ENCODE measurements at places on chromosomes 2 and 18.

DNA sequence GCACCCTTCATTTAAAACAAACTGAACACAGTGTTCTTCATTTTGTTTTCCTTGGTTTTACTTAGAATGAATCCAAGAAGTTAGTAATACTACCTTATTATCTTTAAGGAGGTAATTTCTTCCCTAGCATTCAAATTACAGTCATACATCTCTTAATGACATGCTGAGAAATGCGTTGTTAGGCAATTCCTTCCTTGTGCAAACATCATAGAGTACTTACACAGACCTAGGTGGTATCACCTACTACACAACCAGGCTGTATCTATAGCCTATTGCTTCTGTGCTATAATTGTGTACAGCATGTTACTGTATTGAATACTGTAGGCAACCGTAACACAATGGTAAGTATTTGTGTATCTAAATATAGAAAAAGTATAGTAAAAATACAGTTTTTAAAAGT is 8.4 kb upstream of the CABYR start:
- DNase-seq, result no peak

DNA sequence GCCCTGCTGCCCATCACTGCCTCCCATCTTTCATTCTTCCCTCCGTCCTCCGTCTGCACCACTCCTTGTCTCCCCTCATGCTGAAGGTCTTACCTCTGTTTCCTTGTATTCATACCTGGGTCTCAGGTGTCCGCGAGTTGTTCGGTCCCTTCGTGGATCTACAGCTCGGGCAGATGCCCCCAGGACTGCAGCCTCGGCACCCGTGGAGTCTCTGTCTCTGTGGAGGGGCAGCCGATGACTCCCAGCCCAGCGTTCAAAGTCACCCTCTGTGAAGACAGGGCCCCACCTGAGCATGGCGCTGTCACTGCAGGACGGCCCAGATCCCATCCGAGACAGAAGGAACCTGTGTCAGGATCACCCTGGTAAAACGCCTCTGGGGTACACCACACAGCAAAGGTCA is 480.0 kb upstream of the SALL3 start:
- DNase-seq, result no peak

DNA sequence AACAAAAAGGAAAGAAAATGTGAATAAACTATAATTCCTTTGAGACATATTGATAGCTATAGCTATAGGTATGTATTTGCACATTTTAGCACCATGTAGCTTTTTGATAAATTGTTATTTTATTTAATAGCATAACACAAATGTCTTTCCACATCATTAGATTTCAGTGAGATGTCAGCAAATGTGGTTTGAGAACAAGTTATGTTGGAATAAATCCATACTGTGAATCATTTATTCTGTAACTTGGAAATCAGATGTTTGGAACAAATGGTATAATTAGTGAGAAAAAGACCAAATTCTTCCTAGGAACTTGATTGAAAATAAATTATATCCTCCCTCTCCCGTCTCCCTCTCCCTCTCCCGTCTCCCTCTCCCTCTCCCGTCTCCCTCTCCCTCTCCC is 62.8 kb downstream of the NABP1 start:
- DNase-seq, result no peak

DNA sequence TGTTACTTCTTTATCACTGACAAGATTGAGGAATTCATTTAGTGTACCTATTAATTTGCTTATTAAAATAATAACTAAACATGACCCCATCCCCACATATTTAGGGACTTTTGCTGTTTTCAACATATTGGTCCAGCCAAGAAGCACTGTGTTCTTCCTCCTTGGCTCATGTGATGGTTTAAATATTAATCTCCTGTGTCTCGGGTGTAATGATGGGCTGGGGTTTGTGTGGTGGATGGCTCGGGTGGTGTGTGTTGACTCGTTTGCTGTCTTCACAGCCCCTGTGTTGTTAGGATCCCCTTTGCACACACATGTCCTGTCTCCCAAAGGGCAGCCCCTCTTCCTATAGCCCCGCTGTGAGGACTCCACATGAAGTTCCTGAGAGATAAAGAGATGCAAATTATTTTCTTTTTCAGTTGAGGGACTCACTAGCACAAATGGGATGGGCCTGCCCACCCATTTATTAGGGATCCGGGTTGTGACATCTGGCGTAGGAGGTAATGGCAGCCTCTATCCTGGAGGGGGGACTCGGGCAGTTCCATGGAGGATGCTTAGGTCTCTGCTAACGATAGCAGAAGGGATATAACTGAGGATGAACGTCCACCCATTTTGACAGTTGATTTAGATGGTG is 53.4 kb downstream of the FHOD3 start:
- no peak for DNase-seq

GRCh38 chr18:47265197-47265596 is 13.7 kb upstream of the SKOR2 start:
- no peak for DNase-seq

DNA sequence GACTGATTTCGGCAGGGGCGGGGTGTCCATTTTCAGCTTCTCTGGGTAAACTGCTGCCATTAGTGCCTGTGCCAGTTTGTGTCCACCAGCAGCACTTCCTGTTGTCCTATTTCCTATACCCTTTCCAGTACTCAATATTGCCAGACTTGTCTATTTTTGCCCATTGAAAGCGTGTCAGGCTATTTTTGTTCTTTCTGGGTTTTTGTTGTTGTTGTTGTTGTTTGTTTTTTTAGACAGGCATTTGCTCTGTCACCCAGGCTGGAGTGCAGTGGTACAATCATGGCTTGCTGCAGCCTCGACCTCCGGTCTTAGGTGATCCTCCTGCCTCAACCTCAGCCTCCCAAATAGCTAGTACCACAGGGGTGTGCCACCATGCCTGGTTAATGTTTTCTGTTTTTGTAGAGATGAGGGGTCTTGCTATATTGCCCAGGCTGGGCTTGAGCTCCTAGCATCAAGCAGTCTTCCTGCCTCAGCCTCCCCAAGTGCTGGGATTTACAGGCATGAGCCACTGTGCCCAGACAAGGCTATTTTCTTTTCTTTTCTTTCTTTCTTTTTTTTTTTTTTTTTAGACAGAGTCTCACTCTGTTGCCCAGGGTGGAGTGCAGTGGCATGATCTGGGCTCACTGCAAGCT is 8.5 kb downstream of the PRELID3A start:
- no peak for DNase-seq

GRCh38 chr2:907706-908105 is 42.9 kb upstream of the SNTG2 start:
- no peak for DNase-seq

DNA sequence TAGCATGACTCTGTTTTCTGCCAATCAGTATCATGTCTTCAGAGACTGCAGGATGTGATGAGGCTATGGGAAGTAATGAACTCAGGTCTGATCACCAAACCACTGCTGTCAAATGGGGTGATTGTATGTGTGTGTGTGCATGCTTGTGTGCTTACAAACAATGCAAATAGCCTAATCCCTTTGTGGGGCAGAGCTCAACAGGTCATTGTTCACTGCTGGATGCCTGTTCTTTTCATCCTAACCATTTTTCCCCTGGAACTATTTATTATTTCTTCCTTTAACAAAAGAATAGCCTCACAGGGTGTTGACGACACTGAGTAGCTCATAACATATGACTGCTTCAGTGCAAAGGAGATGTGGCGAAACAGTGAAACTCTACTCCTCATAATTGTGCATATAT is 55.9 kb downstream of the NXPH2 start:
- no peak for DNase-seq

DNA sequence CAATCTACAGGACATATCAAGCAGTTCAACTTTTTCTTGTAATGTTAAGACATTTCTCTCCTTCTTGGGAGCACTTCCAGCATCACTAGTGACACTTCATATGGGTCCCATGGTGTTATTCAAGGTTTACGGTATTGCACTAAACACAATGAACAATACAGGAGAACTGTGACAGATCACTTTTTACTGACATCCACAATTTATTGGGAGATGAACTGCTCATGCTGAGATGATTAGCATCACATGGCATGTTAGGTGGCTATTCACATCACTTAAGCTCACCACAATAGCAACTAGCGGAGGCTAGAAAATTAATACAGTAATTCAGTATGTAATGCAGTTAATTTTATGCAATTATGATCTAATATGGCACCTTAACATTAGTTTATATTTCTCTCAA is 264.4 kb downstream of the ERBB4 start:
- DNase-seq, result no peak

- no peak for DNase-seq
Observed at GRCh38 chr2:3596901-3597417, 2.0 kb downstream of the COLEC11 start.

GRCh38 chr2:12787891-12788801 is 71.4 kb downstream of the TRIB2 start:
- no peak for DNase-seq

GRCh38 chr2:60116161-60116875 is 437.1 kb downstream of the BCL11A start:
- DNase-seq, result no peak

GRCh38 chr18:31772699-31773098 is 12.0 kb upstream of the SLC25A52 start:
- no peak for DNase-seq

- peak; percentile 6 for DNase-seq
Observed at GRCh38 chr18:37322492-37323035, 243.0 kb downstream of the CELF4 start.

- no peak for DNase-seq
Observed at GRCh38 chr2:227474410-227474809, 2.5 kb downstream of the AGFG1 start.

DNA sequence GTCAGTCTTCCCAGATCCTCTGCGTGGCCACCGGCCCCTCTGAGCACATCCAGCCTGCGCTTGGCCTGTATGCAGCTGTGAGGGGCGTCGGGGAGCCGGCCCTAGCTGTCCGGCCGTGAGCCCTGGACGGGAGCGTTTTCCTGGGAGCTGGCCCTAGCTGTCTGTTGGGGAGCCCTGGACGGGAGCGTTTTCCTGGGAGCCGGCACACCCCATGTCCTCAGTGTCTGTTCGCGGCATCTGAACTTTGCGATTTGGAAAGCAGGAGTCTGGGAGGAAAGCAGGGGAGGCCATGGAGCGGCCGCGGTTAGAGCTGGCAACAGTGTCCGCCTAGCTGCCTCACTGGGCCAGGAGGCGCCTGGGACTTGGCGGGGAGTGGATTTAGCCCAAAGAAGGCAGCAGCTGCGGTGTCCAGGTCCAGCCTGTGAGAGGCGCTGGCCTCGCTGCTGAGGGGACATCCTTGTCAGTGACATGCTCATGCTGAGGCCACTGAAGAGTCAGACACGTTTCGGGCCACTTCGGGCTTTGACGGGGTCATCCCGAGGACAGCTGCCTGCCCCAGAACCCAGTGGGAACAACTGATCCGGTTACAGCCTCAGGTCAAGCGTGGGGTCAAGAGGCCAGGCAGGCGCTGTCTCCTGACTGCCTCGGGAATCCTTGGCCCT is 75.8 kb downstream of the KCNG2 start:
- DNase-seq, result no peak

GRCh38 chr2:43388371-43388770 is 162.0 kb upstream of the ZFP36L2 start:
- no peak for DNase-seq

DNA sequence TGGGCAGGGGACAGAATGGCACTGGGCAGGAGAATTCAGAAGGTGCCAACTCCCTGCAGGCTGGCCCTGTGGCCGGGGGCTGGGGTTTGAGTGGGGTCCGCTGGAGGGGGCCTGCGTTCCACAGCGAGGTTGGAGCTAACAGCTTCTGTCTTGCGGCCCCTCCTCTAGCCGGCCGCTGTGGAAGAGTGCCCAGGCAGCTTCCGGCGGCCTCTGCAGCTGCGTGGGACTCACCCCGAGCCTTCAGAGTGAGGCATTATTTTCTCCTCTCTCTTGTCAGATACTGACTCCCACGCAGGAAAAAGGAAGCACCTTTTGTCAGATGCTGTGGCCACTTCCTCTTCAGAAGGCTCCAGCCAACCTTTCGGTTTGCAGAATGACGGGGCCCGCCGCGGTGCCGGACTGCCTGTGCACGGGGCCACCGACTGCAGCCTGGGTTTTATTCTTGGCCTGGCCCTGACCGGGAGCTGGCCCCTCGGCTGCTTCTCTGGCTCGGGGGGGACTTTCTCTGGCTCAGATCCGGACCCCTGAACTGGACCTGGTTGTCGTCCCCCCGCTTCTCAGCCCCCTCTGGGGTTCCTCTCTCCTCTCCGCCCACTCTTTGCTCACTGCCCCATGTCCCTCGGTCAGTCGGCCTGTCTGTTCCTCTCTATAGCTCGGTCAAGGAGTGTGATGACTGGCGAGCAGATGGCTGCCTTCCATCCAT is 40.1 kb downstream of the ARHGAP25 start:
- peak; percentile 65 for DNase-seq

GRCh38 chr2:162888652-162889051 is 50.1 kb upstream of the KCNH7 start:
- DNase-seq, result no peak

GRCh38 chr18:72910045-72910444 is 42.3 kb upstream of the NETO1 start:
- DNase-seq, result no peak

DNA sequence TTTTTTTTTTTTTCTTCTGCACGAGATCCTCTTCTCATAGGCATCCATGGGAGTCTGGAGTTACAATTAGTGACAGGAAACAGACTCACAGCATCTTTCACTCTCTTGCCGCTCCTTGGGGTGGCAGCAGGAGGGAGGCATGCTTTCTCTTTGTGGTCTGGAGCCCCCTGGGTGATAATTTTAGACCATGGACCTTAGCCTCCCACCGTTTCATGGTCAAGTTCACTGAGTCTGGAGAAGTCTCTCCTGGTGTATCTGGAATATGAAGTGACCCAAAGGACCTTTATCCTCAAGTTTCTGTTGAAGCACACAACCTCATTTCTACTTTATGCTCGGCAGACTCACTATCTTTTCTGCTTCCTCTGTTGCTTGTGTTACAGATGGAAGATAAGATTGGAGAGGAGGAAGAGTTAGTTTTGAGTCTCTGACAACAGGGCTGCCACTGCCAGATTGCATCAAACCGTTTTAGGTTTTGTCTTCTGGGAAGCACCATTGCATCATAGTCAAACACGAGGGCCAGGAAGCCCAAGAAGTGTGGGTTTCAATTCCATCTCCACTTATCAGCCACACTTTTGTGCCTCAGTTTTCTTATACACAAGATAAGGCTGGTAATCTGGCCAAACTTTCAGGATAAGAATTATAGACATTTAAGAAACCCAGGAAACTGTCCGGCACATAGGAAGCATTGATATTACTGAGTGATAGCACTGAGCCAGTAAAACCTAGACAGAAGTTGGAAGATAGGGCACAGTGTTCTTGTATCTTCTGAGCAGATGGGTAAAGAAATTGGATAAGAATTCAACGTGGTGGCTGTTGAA is 62.3 kb downstream of the ADCYAP1 start:
- DNase-seq, result no peak

DNA sequence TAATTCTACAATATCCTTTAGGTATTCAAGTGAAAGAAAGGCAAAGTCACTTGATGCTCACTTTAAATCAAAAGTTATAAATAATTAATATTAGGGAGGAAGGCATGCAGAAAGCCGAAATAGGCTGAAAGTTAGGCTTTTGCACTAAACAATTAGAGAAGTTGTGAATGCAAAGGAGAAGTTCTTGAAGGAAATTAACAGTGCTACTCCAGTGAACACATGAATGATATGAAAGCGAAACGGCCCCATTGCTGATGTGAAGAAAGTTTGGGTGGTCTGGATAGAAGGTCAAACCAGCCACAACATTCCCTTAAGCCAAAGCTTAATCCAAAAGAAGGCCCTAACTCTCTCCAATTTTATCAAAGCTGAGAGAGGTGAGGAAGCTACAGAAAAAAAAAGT is 103.1 kb upstream of the CXCR4 start:
- DNase-seq, result no peak
